ENCODE measurements at places on chromosomes 1 and 21.

DNA sequence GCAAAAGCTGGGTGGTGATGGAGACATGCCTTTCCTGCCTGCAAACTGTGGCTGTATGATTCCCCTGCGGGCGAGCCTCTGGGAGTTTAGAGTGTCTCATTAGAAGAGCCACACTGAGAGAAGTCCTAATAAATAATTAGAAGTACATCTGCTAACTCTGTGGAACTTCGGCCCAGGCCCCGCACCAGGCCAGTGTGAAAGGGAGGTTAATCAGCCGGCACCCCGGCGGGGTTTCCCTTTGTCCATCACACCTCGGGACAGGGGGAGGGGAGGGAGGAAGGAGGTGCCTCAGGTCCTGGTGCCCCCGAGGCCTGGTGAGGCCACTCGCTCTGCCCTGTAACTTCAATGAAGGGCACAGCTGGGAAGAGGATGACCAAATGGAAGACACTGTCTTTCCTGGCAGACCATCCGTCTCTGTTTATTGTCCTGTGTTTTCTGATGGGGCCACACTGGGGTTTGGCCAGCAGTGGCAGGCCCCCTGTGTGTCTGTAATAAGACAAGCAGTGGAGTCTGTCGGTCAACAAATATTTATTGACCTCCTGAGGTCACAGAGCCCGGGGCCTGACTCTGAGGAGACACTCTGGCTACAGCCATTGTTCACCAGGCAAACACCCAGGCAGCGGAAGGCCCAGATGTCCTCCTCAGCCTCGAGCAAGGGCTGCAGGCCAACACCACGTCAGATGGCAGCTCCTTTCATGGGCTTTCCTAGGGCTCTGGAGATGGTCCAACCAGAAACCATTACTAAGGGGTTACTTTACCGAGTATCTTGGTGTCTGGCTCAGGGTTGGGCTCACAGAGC, 267.5 kb upstream of the RAB4A start:
- no peak for DNase-seq

DNA sequence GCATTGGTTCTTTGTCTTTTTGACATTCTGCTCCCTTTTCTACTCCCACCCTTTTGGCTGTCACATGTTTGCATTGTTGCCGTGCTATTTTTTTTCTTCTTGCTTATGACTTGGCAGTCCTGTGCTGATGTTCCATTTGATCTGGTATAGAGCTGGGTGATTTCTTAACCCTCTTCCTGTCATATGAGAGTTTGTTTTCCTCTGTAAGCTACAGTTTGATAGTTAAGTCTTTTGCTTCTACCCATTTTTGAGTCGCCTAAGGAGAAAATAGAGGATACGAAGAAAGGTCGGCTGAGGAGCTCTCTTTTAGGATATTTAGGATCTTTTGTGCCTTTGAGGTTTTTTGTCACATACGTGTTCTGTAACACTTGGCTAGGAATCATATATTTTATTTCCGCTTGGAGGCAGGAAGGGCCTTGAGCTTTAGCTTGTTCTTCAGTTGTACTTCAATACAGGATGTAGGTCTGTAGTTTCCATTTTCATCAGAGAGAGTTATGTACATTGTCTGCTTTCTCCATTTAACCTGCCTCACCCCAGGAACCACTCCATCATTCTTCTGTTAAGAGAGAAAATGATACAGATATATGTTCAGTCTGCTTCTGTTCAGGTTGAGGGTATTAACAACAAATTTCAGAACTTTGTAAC, 150.7 kb downstream of the BACH1 start:
- no peak for DNase-seq

DNA sequence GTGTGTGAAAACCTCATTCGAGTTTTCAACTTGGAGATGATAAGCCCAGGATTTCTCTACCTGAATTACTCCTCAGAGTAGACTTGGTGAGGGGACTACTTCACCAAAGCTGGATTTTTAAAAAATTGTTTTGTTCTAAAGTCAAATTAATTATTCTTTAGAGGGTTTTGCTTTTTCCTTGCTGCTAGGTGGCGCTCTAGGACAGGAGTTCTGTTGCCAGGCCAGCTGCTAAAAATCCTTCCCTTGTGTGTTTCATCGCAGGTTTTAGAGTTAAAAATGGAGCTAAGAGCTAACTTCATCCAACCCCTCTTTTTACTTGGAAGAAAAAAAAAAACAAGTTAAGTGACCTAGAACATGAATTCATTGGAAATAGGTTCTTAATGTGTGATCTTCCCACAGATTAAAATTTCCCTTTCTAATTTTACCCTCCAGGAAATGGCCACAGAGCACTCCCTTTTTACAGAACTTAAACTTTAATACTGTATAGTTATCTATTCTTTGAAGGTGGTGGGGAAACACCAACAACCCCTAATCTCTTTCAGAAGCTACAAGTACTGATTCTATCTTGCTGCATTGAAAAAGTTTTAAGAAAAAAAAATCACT, 36.7 kb upstream of the FAM163A start:
- peak; percentile 25 for DNase-seq

DNA sequence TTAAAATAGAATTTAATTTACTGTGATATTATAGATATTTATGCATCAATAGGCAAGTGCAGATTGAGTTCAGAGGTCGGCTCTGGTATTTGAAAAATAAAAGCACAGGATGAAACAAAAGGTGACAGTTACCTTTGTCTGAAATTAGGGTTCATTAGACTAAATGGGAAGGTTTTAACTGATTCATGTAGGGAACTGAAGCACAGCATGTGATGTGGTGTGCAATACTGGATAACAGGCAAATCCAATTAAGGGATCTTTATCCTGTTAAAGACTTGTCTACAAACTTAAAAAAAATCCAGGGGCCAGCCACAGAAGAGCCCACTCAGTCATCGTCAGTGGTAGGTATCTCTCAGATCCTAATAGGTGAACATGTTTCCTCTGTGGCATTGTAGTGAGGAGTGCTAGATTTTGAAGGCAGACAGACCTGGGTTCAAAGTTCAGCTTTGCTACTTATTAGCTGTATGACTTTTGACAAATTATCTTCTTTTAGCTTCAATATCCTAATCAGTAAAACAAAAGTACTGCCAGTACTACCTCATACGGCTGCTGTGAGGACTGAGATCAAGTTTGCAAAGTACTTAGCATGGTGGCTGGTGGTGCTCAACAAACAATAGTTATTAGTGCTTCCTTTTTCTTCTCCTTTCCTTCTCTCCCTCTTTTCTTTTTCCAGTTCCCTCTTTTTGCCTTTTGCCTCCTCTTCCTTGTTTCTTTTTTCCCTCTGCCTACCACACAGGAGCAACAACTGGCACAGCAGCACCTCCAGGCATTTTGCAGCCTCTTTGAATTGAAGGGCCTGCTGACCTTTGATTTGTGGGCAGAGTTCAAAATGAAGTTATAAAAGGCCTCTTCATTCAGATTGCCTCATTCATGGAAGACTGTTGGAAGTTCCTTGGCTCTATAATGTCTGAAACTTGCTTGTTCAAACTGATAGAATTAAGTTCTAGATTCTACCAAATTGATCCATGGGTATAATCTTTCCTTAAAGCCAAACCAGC, 44.9 kb upstream of the FOXD3 start:
- no peak for DNase-seq

DNA sequence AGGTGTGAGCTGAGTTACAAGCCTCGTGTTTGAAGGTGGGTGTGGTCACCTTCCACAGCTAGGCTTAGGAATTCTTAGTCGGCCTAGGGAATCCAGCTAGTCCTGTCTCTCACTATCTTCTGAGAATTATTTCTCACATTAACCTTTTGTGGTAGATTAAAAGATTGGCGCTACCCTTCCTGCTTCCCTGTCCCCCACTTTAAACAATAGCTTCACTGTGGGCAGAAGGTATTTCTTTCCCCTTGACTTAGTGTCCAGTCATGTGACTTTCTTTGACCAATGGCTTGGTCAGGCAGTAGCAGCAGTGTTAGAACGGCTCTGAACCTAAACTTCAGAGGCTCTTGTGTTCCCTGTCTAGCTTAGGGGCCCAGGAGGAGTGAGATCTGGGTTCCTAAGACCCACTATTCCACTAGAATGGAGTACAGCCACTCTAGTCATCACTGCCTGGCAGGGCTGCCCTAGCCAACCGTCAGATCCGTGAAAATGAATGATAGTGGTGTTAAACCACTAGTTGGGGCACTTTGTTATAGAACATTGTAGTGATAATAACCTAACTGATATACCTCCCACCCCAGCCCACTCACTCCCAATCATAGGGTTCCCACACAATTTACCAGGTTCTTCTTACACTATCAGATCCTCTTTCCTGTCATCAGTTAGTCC, 13.9 kb upstream of the C1orf141 start:
- no peak for DNase-seq

All from HuH-7 (cell line).